ENCODE measurements at places on chromosomes 5 and 9.

DNA sequence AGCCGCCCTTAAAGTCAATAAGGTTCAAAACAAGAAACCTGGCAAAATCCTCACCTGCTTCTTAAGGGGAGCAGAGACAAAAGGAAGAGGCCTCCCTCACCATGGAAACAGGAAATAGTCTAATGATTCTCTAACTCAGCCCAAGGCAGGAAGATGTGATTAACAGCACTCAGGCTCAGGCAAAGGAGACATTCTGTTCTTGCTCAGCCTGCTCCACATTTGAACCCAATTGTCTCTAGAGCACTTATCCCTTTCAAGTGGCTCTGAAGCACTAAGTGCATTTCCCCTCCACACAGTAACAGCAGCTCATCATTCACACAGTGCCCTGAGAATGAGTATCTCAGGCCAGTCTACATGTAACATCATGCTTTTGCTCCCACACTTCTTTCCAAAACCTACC is 72.3 kb downstream of the NIPSNAP3B start:
- no peak for DNase-seq

DNA sequence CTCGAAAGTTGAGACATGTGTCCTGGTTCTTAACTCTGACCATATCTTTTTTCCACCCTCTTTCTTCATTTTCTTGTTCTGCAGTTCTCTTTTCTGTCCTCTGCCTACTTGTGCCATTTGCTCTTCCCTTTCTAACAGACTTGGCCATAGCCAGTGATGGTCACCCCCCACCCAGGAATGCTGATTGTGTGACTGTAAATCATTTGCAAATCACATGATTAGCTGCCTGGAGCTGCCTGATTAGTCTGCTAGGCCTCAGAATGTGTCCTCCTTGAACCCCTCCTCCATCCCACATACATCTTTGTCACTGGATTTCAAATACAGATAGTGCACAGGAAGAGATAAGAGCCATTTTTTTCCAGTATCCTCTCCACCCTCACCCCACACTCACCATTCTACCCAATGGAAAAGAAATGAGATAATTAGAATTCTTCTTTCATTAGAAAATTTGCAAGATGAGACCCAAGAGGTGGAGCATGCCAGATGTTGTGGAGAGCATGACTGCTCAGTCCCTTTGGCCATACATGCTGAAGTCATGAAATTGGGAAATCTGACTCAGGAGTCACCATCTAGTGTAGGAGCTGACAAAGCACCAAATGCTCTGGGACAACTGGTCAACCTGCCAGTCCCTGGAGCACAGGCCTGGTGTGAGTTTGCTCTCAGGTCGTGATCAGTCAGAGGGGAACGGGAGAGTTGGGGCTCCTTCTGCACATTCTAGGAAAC is 538.2 kb downstream of the CCDC171 start:
- no peak for DNase-seq

- DNase-seq: no peak
Observed at GRCh38 chr9:15155826-15156225, 151.2 kb downstream of the TTC39B start.

GRCh38 chr5:17214893-17215292 is 2.5 kb upstream of the BASP1 start:
- no peak for DNase-seq

GRCh38 chr9:112819635-112820496 is 69.3 kb downstream of the SNX30 start:
- no peak for DNase-seq

DNA sequence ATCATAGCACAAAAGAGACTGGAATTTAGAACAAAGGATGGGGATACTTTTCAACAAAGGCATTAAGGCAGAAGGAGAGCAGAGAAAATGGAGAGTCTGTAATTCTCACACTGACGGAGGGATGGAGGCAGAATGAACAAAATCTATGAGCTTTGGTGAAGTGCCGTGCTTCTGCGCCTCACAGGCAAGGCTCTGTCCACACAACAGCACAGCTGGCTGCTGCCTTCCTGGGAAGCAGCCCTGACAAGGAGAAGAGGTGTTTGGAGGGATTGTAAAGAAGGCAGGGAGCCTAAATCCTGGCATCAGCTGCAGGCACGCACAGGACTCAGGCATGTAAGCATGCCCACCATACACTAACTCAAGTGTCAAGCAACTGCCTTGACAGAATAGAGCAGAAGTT is 485.2 kb upstream of the KIF2A start:
- DNase-seq: no peak

DNA sequence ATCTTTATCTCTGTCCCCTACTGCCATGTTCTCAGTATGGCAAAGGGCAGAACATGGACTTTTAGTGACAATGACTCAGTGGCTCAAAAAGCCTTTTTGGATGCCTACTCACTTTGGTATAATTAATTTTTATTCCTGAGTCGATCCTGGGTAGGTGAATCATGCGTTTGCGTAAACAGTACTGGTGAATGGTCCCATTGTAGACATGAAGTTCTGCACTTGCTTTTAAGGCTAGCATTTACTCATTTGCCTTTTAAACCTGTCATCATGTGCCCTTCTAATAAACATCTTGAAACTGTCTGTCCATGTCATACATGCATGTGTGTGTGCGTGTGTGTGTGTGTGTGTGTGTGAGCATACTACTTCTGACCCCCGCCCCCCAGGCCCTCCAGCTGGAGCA is 223.0 kb downstream of the AUH start:
- no peak for DNase-seq

DNA sequence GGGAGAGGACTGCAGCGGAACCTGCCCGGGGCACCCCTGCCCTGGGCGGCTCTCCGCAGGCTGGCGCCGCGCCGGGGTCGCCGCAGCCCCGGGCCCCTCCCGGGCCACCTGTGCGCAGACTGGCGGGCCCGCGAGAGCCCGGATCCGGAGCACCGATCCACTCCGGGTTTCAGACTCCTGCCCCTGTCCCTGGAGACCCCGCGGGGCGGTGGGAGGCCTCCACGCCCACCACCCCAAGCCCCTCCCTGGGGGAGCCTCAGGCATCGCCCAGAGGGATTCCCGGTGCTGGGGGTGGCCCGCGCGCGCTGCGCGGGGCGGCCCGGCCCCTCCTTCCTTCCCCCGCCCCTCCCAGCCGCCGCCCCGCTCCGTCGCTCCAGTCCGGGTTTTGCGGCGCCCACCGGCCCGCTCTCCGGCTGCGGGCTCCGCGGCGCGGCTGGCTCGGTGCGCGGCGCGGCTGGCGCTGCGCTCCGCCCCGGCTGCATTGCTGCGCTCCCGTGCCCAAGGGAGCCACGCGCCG is at the start of gene UNC5A:
Gene UNC5A, plus strand, starts transcription at position 479 of the 517 bp plus-strand sequence. CDS start 192 bp downstream, outside the sequence.
- peak; percentile 32 for DNase-seq

- peak; percentile 68 for DNase-seq
Observed at GRCh38 chr5:139422307-139422893, 16.9 kb downstream of the DNAJC18 start.

GRCh38 chr9:20043035-20043434 is 254.2 kb upstream of the SLC24A2 start:
- no peak for DNase-seq

DNA sequence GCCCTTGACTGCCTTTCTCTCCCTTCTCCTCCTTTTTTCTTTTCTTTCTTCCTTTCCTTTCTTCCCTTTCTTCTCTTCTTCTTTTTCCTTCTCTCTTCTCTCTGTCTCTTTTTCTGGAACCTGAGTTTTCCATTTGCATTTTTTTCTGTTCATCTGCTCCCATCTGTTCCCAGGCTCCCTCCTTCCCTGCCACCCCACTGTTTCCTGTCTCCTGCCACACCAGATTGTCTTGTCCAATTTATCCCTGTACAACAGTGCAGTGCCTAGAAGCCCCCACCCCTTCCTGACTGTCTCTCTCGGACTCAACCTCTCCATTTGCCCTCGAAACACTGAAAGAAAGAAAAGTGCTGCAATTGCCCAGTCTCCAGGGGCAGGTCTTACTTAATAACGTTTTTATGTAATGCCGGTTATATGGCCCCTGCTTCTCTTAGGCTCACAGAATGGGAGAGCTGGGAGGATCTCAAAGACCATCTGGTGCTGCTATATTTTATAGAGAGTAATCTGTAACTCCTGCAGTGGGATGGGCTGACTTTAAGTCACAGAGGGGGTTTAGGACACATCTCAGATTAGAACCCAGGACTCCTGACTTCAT is 101.4 kb downstream of the RALGPS1 start:
- DNase-seq: no peak

DNA sequence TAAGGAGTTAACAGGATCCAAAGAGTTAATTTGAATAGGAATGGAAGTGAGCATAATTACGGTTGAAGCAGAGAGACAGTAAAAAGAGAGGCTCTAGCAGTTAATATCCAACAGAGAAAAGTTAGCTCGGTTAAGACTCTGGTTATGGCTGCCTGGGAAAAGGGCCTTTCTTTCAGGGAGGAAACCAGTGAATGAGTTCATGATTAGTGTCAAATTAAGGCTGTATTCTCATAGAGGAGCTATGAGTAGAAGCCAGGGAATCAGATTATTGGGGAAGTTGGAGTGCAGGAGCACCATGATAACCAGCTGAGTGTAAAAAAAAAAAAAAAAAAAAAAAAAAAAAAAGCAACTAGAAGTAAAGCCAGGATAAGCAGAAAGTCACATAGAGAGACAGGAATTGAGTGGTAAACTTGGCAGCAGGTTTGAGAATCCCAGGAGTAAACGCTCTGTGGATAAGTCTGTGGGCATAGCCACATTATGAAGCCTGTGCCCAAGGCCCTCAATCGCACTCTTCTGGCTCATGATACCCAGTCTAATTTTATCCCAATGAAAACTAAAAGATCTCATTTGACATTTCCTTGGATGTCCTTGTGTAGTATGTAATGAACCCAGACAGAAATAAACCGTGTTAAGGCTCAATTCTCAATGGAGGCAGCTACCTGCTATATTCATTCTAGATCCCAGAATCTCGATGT is 372.6 kb upstream of the MPDZ start:
- DNase-seq: no peak

DNA sequence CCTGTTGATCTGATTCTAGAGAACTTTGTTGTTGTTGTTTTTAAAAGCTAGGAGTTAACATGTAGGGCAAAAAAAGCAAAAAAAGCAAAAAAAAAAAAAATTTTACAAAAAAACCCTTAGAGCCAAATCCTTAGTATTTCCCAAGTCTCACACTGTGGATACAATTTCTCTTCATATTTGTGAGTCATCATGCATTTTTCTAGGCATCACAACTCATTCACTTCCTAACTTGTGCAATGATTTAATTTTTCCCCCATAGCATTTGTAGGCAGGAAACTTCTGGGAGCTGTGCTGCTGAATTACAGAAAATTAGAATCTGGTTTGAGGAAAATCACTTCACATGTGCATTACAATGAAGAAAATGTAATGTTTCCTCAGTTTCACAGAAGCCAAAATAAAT is 91.9 kb downstream of the MARCHF3 start:
- DNase-seq: no peak

DNA sequence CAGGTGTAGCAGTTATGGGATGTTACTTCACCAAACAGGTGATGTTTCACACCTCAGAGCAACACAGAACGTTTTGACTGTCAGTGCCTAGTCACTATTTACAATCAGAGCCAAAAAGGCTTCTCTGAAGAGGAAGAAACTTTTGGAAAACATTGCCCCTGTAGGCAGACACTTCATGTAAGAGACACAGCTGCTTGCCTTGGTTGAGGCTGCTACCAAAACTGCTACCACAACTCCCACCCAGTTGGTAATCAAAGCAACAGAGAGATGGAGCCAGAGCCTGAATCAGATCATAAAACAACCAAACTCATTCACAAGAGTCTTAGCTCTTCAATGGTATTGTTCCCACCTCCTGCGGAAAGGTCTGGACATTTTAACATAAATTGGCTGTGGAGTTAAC is 61.0 kb downstream of the CTSL start:
- no peak for DNase-seq

- no peak for DNase-seq
Observed at GRCh38 chr5:5188376-5189050, 48.4 kb downstream of the ADAMTS16 start.

GRCh38 chr9:37611014-37611413 is 18.6 kb upstream of the TOMM5 start:
- no peak for DNase-seq

DNA sequence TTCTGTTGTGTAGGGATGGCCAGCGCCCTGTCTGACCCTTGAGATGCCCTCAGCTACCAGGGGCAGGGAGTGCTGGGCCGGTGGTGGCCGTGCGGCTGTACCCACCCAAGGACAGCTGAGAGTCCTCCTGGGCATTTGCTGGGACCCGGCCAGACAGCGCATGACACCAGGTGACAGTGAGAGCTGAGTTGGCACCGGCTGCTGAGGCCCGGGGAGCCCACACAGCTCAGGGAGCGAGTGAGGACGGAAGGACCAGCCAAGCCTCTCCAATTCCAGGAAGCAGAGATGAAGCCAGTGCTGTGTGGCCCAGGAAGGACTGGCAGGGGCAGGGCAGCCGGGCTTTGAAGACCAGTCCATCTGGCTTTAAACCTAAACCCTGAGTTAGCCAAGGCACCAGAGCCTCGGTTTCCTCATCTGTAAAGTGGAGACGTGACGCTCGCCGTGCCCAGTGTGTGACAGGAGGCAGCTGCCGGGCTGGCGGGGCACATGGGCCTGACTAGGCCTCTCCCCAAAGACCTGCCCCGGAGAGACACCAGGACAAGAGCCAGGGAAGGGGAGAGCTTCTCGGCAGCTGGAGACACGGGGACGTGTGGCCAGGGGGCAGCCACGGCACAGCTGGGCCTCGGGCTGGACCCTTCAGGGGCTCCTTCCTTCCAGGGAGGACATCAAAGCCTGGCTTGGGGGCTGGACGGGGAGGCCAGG is 3.0 kb upstream of the AGPAT2 start:
- no peak for DNase-seq

GRCh38 chr9:81600631-81601030 is 88.7 kb downstream of the TLE1 start:
- DNase-seq: no peak

- no peak for DNase-seq
Observed at GRCh38 chr5:21070858-21071257, 1082.9 kb upstream of the CDH18 start.

- DNase-seq: no peak
Observed at GRCh38 chr9:97806721-97807120, 46.3 kb upstream of the FOXE1 start.

GRCh38 chr5:122385808-122386207 is 73.8 kb downstream of the SNCAIP start:
- DNase-seq: no peak

GRCh38 chr5:15502208-15502607 is 2.2 kb downstream of the FBXL7 start:
- no peak for DNase-seq

DNA sequence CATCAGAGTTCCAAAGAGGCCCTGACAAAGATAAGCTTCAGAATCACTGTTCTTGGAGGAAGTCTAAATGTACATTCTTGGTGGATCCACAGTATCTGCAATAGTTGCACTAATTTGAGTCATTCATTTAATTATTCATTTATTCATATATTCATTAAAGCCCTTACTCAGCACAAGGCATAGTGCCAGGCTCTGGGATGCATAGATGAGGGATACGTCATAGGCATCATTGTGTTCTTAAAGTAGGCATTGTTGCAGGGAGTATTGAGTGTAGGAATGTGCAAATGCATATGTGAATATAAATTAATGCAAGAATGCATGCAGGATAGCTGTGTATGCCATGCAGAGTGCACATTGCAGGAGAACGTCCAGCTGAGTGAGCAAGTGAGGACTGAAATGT is 100.7 kb downstream of the DRD1 start:
- DNase-seq: no peak

- no peak for DNase-seq
Observed at GRCh38 chr9:137423514-137424291, 510 bp downstream of the NOXA1 start.

GRCh38 chr9:89592963-89593726 is 11.7 kb upstream of the GADD45G start:
- no peak for DNase-seq

Data from effector memory CD8-positive, alpha-beta T cell (primary cell).